ENCODE measurements at places on chromosomes 4 and X.

- DNase-seq: no peak
Measured at GRCh38 chr4:110994781-110995180, 371.9 kb upstream of the PITX2 start.

GRCh38 chrX:13659063-13659462, 6.1 kb downstream of the TCEANC start:
- DNase-seq: no peak

GRCh38 chr4:163958751-163959150, 464.3 kb downstream of the TMA16 start:
- no peak for DNase-seq

DNA sequence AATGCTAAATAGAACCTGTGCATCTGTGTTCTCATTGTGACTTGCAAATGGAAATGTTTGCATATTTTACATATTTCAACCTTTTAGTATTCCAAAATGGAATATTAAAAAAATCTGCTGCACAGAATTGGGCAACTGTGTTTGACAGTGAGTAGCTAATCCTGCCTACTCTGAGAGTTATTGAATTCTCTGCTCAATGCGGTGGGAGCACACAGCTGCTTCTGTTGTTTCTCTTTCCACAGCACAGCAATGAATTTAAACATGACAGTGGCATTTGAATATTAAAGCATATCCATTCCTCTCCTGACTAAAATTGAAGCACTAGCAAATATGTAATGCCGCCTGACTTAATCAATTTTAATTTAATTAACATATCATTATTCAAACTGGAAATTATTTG, 366.6 kb downstream of the GASK1B start:
- no peak for DNase-seq

GRCh38 chr4:108601532-108601931, 18.8 kb upstream of the RPL34 start:
- no peak for DNase-seq

GRCh38 chr4:766152-766515, 59.8 kb downstream of the CPLX1 start:
- no peak for DNase-seq

DNA sequence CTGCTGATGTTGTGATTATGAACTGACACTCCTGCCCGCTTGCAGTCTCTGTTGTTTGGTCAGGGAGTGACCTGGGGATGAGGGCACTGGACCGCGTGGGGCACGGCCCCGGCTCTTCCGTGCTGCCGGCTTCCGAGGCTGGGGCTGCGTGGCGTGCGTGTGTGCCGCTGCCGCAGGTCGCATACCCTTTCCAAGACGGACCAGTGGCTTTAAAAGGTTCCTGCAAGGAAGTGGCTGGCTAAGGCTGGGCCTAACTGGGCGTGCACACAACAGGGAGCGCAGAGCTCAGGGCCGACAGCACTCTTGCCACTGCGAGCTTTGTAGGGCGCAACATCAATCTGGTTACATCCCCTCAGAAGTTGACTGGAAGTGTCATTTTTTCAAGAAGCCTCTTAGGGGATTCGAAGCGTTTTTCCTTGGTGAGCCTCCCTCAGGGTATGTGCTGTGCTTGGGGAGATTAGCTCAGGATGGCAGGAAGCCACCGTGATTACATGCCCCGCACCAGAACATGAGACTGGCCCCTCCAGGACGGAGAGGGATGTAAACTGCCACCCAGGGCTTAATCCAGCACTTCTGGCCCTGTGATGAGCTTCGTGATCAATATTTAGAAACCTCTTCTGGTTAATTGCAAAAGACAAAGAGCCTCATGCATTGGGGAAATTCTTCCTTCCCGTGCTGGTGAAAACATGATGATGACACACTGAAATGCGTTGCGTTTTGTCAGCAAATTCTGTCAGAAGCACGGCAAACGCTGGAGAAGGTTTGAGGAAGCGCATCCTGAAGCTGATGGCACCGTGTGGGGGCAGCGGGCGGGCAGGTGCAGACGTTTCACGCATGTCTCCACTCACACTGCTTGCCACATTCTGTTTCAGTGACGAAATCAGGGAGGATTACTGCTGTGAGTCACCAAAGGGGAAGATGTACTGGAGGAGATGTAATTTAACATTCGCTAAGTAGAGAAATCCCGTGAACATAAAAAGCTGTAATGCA, 11.1 kb downstream of the MAEA start:
- no peak for DNase-seq

- DNase-seq: no peak
Measured at GRCh38 chrX:78514852-78515251, 144.3 kb downstream of the RTL3 start.

- no peak for DNase-seq
Measured at GRCh38 chr4:53186714-53187358, 179.0 kb downstream of the SCFD2 start.

- no peak for DNase-seq
Measured at GRCh38 chrX:8191022-8191421, 20.0 kb upstream of the VCX2 start.

DNA sequence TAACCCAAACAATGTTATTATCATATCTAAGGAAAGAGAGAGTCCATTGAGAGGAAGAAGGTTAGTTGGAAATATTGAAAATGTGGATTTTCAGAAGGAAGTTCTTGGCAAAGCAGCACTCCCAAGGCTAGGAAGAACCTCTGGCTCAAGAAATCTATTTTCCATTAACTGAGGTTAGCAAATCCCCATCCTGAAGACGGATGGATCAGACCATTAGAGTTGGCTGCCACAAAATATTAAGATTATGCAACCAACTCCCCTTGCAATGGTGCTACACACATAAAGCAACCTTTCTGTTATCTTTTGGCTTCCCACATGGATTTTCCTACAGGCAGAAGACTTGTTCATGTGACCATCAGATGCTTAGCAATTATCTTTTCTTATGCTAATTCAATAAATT, 96.3 kb downstream of the COL4A6 start:
- DNase-seq: no peak

- DNase-seq: no peak
Measured at GRCh38 chrX:14616301-14616700, 87.0 kb downstream of the GLRA2 start.

DNA sequence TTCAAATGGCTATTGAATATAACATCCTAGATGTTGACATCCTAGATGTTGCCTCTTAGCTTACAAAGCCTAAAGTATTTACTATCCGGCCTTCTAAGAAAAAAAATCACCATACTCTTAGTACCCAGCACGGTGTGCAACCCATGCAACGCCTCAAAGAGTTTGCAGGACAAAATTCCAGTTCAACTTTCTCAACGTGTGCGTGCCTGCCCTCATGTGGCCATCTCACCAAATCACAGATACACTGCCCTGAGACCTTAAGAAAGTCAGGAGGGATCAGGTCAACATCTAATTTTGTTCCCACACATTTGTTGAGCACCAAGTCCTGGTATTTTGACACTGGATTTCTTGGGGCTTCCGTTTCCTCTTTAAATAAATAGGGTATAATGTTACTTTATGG, 68.3 kb downstream of the CRMP1 start:
- DNase-seq: peak; percentile 47

- no peak for DNase-seq
Measured at GRCh38 chrX:120755066-120755846, 120.4 kb downstream of the CT47B1 start.

DNA sequence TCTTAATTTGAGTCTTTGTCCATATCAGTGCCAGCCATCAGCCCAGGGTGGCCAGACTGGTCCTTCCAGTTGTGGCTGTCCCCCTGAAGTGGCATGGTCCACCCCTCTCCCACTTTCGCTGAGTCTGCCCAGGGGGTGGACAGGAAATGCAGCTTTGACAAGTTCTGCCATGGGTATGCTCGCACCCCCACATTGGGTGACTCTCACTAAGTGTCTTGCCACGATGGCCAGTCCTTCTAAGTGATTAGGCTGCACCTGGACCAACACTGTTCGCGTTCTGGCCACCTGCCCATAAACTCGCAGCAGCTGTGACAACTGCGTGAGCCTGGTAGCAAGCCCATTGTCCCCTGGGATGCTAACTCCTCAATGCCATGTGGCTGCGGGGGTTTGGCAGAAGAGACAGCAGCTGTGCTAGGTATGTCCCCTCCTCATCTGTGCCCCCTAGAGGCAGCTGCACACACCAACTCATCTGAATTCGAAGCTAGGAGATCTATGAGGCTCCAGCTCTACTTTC, 10.0 kb upstream of the LNX1 start:
- DNase-seq: peak; percentile 26
